ENCODE measurements at places on chromosomes 5 and 9.

DNA sequence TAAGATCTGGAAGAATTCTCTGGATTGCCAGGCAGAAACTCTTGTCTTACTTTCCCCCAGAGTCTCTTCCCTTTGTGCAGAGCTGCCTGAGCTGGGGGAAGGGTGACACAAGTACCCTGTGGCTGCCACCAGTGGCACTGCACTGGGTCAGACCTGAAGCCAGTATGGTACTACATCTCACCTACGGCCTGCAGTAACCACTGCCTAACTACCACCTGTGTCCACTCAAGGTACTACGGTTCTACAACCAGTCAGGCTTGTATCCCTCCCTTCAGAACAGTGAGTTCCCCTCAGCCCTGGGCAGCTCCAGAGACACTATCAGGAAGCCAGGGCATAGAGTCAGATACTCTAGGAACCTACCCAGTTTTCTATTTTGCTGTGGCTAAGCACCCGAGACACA, 212.0 kb upstream of the POU5F2 start:
- DNase-seq: no peak

GRCh38 chr9:123310551-123311249, 42.3 kb upstream of the STRBP start:
- no peak for DNase-seq

DNA sequence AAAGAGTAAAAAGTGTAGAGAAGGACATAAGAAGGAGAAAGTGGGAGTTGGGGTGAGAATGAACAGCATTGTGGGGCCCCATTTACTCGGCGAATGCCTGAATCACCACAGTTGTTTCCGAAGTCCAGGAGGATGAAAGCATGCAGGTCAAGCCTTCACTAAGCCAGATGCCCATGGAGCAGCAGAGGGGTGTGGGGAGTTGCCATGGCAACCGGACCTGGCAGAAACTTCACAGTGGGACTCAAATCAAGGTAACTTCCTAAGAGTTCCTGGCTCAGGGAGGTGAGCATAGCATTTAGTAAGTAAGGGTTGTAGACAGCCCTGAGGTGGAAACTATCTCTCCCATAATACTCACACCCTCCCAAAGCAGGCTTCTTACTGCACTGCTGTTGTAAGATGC, 357.1 kb downstream of the TRIM32 start:
- DNase-seq: no peak

GRCh38 chr5:119379942-119380547, 24.2 kb downstream of the TNFAIP8 start:
- no peak for DNase-seq

- no peak for DNase-seq
Measured at GRCh38 chr5:61744690-61745619, 412.9 kb downstream of the ZSWIM6 start.

- no peak for DNase-seq
Measured at GRCh38 chr5:106481374-106481773, 1189.4 kb downstream of the EFNA5 start.

GRCh38 chr5:84688566-84688965, 303.9 kb upstream of the EDIL3 start:
- peak; percentile 44 for DNase-seq

- DNase-seq: peak; percentile 67
Measured at GRCh38 chr5:96141749-96142148, 180.1 kb upstream of the ELL2 start.

DNA sequence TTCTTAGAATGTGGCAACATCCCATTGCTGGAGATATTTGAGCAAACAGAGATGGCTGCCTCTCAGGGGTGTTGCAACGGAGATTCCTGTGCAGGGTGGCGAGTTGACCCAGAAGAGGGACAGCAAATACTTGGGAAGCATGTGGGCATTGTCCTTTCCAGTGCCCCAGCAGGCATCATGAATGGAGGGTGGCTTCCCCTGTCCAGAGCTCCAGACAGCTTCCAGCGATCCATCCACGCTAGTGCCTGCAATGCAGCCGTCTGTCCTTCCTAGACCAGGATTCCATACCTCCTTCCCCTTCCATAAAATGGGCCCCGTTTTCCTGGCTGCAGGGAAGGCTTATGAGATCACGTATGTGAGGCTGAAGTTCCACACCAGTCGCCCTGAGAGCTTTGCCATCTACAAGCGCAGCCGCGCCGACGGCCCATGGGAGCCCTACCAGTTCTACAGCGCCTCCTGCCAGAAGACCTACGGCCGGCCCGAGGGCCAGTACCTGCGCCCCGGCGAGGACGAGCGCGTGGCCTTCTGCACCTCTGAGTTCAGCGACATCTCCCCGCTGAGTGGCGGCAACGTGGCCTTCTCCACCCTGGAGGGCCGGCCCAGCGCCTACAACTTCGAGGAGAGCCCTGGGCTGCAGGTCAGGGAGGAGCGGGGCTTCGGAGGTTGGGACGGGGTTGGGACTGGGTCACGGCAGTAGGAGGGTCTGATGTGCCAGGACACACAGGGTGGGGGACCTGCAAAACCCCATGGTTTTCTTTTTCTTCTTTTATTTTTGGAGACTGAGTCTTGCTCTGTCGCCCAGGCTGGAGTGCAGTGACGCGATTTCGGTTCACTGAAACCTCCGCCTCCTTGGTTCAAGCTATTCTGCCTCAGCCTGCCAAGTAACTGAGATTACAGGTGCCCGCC, 17.2 kb downstream of the LAMC3 start:
- no peak for DNase-seq

DNA sequence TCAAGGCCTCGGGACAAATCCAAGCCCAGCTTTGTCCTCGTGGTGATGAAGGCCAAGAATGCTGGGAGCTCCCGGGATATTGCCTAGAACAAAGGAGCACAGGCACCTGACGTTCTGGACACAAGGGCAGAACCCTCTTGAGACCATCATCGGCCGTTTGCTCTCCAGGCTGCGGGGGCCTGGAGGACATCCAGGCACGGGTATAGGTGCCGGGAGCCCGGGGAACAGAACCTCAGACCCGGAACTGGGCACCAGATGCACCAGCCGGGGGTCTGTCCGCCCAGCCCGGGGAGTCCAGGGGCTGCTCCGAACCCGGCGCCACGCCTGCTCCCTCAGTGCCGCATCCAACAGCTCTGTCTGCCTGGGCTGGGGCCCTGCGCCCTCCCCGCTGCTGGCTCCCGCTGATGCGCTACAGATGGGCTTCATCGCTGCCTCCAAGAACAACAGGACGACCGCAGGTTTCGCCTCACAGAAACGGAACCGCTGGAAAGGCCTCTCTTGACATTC, 88.0 kb downstream of the ADAMTS2 start:
- DNase-seq: no peak

- DNase-seq: no peak
Measured at GRCh38 chr5:76106149-76106548, 23.0 kb downstream of the SV2C start.

DNA sequence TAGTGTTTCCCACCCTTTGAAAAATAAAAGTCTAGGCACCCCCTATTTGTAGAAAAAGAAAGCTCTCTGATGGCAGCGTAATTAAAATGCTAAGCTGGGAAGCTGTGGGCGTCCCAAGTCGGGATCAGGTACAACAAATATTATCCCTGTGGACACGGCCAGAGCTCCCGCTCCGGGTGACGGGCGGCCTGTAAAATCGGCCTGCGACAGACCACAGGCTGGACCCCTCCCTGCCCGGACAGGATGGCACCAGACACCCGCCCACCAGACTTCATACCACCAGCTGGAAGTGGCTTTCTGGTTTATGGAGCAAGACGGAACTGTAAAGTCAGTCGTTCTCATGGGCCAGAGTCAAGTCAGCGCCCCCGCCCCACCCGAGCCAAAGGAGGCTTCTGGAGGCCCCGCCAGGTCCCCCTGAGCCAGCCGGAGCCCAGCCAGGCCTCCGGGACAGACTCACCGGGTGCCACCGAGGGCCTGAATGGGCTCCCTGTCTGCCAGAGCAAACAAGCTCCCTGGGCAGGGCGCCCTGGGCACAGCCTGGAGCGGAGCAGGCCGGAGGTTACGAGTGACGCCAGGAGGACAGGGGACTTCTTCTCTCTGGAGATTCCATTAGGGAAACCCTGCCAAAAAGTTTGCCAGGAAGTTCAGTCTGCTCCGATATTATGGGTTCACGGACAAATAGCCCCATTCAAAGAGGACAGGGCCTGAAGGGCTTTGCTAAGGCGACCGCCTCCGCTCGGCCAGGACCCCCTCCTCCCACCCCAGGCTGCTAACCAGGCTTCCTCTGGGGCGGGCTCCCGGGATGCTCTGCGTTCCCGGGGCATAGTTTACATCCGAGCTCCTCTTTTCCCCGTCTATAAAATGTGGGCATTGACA, 173.7 kb downstream of the ERCC6L2 start:
- no peak for DNase-seq

DNA sequence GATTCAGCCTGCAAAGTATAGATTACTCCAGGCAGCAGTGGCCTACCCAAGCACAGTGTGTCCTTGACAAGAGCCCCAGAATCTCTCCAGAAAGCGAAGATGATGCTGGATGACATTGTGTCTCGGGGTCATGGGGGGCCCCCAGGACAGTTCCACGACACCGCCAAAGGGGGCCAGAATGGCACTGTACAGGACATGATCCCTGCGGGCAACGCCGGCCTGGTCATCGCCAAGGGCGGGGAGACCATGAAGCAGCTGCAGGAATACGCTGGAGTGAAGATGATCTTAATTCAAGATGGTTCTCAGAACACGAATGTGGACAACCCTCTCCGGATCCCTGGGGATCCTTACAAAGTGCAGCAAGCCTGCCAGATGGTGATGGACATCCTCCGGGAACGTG, 107.0 kb upstream of the MTAP start:
- no peak for DNase-seq

DNA sequence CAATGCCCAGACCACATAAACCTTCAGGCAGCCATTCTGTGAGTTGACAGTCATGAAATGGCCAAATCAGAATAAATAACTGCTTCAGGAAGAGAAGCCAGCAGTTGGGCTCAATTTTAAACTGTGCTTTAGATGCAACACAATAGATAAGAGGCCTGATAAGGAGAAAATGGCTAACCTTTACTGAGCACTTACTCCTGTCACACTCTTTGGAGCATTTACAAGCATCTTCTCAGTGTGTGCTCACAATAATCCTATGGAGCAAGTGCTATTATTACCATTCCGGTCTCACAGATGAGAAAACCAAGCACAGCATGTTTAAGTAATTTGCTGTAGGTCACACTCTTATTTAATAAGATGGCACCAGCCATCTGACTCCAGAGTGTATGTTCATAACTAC, 11.5 kb upstream of the SH3RF2 start:
- DNase-seq: no peak

DNA sequence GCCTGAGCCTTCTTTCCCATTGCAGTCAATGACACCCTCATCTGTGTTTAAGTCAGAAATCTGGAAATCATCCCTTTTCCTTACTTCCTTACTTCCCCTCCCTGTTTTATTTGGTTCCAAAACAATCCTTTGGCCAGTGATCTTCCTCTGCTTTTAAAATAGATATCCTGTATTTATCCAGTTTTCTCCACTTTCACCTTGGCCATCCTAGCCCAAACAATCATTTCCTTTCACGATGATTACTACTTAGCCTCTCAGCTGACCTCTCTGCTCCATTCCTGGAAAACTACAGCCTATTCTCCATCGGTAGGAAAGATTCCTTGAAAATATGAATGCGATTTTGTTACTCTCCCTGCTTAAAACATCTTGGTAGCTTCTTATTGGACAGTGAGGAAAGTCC, 565.4 kb downstream of the TLR4 start:
- DNase-seq: no peak

GRCh38 chr9:6096821-6097220, 81.4 kb upstream of the RANBP6 start:
- no peak for DNase-seq

- no peak for DNase-seq
Measured at GRCh38 chr5:5979761-5980537, 398.4 kb downstream of the MED10 start.

GRCh38 chr9:136117916-136118319, 757 bp downstream of the TMEM250 start:
- no peak for DNase-seq

- no peak for DNase-seq
Measured at GRCh38 chr5:35656721-35657120, 39.1 kb downstream of the SPEF2 start.
